Activated naive CD4-positive, alpha-beta T cell treated with Interleukin-2 at 50 U/mL for 16 hours (primary cell): ENCODE measurements at places on chromosomes 5 and 9.
A peak's percentile ranks its signal among the peaks of the same experiment; 100 is the strongest.

DNA sequence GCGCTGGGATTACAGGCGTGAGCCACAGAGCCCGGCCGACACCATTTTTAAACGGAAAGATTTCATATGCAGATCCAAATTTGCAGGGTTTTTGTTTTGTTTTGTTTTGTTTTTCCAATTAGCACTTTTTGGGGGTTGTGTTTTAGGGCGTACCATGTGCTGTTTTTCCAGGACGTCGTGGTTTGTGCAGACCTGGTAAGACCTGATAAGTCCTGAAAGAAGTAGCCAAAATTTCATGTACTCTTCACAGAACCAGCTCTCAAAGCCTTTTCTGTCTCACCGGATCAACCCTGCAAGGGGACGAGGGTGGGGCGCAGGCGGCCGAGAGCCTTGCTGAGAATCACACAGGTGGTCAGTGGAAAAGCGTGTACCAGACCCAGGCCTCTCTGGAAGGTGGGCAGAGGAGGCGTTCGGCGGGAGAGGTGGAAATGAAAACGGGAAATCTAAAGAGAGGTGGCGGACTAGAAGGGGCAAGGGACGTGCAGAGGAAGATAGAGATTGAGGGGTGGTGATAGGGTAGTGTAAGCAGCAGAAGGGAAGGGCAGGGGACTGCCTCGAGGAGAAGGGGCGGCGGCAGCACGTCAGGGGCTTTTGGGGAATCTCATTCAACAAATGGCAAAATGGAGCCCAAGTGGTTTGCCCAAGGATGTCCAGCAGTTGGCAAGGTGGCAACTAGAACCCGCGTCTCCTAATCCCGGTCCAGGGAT, 1.1 kb upstream of the FAF2 start:
- DNase-seq, result peak; percentile 6

- DNase-seq, result no peak
These were observed 177.9 kb downstream of the PCSK1 start for GRCh38 chr5:96254980-96255691.

GRCh38 chr9:129033216-129033615, 3.2 kb upstream of the MIGA2 start:
- no peak for DNase-seq

- no peak for DNase-seq
These were observed 130.9 kb downstream of the CEMIP2 start for GRCh38 chr9:71637375-71637774.

DNA sequence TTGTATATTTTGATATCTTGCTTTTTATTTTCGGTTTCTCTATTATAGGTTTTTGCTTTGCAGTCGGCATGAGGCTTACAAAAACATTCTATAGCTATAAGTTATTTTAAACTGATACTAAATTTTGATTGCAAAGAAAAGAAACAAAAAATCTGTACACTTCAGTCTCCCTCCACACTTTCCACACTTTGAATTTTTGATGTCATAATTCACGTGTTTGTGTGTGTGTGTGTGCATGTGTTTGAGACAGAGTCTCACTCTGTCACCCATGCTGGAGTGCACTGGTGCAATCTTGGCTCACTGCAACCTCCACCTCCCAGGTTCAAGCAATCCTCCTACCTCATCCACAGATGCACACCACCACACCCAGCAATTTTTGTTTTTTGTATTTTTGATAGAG, 124.9 kb downstream of the MRPS30 start:
- no peak for DNase-seq

DNA sequence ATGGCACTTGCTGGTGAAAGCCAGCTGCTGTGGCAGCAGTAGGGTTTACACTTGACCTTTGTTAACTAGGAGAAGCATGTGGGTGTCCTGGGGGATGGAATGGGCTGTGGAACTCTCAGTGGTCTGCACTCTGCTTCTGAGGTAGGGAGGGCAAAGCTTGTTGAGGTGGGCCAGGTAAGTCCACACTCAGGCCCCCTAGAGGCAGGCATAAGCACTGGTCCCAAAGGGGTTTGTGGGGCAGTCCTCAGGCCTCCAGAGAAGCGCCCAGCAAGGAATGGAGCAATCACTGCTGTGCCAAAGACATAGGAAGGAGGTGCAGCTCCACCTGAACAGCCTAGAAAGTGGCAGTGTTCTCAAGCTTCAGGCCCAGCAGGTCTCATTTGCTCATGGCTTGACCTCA, 34.7 kb downstream of the INSL4 start:
- DNase-seq, result no peak

DNA sequence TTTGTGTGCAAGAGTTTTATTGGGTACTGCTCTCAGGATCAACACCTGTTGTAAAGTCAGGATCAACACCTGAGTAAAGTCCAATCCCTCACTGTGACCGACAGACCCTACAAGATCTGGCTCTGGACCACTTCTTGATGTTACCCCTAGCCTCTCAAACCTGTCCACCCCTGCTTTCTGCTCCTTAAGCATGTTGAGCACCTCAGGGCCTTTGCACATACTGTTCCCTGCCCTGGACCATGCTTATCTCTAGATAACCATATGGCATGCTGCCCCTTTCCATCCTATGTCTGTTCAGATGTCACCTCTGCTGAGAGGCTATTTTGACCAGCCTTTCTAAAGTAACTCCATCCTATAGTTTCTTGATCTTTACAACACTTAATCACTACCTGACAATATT, 269.6 kb downstream of the SMARCA2 start:
- DNase-seq, result no peak

GRCh38 chr5:956941-957747, 51.5 kb upstream of the NKD2 start:
- DNase-seq, result peak; percentile 17

GRCh38 chr5:143207058-143207457, 196.4 kb downstream of the NR3C1 start:
- no peak for DNase-seq

GRCh38 chr9:33455945-33456344, 8.6 kb upstream of the AQP3 start:
- no peak for DNase-seq

DNA sequence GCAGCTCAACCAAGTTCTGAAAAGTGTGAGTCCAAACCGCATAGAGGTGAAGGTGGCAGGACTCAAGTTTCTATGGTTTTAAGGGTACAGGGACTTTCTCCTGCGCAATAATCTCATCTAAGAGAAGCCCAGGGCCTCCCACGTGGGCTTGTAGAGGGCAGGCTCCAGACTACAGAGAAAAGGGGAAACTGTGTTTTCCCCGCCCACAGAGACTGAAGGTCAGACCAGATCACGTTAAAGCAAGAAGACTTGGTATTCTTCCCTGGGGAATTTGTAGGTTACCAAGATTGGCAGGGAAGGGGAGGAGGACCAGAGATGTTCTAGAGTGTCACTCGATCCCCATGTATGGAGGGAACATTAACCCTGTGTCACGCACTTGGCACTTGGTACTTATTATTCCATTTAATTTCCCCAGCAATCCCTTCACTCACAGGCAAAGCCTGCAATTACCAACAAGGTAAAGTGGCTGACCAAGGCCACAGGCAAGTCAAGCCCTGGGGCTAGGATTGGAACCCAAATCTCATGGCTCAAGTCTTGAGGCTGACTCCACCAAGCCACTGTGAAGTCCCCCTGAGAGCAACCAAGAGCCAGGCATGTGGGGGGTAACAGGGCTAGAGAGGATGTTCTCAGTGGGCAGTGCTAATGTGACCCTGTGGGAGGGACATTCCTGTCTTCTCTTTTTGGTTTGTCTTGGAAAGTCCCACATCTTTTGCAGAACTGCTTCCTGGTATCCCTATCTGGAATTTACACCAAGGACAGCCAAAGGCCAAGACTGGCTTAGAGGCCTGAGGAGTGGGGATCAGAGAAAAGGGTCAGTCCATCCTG, 18.3 kb upstream of the NEK6 start:
- DNase-seq, result no peak

DNA sequence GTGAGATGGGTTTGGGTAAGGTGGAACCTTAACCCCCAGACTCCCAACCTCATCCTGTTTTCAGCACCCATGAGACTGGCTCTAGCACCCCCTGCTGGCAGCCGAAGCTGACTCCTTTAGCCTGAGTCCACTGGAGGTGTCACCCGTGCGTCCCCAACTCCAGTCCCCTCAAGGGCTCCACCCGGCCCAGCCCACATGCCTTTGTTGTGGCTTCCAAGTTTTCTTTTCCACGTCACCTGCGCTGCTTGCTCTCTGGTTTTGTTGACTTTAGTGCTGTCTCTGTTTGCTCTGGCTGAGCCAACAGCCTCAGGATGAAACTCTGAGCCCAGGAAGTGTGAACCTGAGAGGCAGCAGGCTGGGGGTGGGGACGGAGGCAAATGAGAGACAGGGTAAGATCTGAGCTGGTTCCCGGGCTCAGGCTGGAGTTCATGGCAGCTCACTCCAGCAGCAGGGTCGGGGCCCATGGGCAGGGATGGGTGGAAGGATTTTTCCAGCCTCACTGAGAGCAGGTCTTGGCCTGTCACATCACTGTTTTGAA, 13.2 kb upstream of the AQP7 start:
- peak; percentile 89 for DNase-seq

- no peak for DNase-seq
These were observed 1330.4 kb upstream of the WWC1 start for GRCh38 chr5:166961028-166961427.
